Activated CD8-positive, alpha-beta memory T cell treated with anti-CD3 and anti-CD28 coated beads, Interleukin-2, amount 10 ng/mL, durations not matched to agents 7 days and 5 days (primary cell): ENCODE measurements at places on chromosomes 3 and 15. TPM values are rescaled to one million over a fixed set of nuclear protein-coding genes. Genes with fewer than 3 reads are reported as not detected.

GRCh38 chr15:78734451-78735064 lies 76.7 kb downstream of the ADAMTS7 start:
- H3K4me1 ChIP-seq: peaks cover 2% of the 10 kb centered on the region
- no peak overlapping the region for H3K4me3 ChIP-seq
- peaks cover 19% of the 10 kb centered on the region for H3K27me3 ChIP-seq
- H3K27ac ChIP-seq: no peak overlapping the region

GRCh38 chr15:56957812-56958406 lies 39.5 kb downstream of the TCF12 start:
- H3K36me3 ChIP-seq: peaks cover 28% of the 10 kb centered on the region
- no peaks in the 10 kb centered on the region for H3K27me3 ChIP-seq
- H3K4me3 ChIP-seq: no peak overlapping the region
- H3K4me1 ChIP-seq: peaks cover 9% of the 10 kb centered on the region
- no peak overlapping the region for H3K27ac ChIP-seq

DNA sequence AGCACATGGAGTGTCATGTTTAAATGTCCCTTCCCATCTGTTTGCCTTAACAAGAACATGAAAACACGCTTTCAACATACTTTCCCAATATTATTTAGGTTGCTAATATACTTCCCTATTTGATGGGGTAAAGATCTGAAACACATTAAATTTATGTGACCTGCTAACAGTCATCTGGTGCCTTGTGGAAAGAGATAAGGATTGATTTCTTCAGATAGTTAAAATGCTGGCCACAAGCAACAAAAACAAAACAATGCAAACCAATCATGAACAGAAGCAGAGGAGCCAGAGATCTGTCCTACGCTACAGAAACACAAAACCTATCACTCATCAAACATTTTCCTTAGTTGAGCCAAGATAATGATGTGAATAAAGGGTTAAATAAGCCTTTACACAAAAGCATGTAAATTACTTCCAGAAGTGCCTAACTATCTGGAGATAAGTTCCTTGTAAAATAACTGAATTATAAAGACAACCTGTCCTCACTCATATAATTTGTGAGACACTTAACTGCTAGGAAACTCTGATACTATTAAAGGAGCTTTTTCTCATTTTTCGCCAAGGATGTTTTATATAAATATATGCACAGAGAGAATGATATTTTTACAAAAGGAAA lies 109.9 kb downstream of the NSUN3 start:
- H3K4me3 ChIP-seq: no peak overlapping the region
- no peaks in the 10 kb centered on the region for H3K4me1 ChIP-seq
- no peak for DNase-seq
- no peak overlapping the region for H3K27ac ChIP-seq
- peaks cover 12% of the 10 kb centered on the region for H3K27me3 ChIP-seq

GRCh38 chr3:84165328-84165727 lies 793.5 kb upstream of the CADM2 start:
- H3K4me3 ChIP-seq: no peak overlapping the region
- H3K27me3 ChIP-seq: no peaks in the 10 kb centered on the region
- H3K27ac ChIP-seq: no peak overlapping the region
- no peak for DNase-seq

DNA sequence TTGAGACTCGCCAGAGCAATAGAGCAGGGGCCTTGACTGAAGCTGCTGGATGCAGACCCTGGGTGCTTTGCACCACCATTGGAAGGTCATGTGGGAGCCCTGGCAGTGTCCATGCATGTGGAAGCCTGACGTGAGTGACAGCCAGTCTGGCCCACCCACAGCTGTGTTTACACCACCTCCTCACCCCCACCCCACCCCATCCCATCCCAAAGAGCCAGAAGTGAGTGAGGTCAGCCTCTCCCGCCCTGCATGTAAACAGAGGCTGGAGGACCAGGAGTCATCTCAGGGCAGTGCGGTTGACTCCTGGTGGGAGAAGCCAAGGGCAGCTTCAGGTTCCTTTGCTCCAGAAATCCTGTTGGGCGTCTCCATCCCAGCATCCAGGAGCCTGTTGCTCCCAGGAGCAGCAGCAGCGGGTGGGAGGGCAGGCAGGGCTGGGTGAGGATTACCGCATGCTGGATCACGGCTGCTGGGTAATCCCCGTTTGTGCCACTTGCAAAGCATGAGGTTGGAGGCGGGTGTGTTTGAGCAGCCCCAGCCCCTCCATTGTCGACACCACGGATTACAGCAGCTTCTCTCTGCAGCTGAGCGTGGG lies 44.6 kb downstream of the CORO2B start:
- no peak overlapping the region for H3K4me3 ChIP-seq
- H3K27me3 ChIP-seq: peaks cover 28% of the 10 kb centered on the region
- H3K4me1 ChIP-seq: no peaks in the 10 kb centered on the region
- H3K36me3 ChIP-seq: no peaks in the 10 kb centered on the region
- no peak for DNase-seq

DNA sequence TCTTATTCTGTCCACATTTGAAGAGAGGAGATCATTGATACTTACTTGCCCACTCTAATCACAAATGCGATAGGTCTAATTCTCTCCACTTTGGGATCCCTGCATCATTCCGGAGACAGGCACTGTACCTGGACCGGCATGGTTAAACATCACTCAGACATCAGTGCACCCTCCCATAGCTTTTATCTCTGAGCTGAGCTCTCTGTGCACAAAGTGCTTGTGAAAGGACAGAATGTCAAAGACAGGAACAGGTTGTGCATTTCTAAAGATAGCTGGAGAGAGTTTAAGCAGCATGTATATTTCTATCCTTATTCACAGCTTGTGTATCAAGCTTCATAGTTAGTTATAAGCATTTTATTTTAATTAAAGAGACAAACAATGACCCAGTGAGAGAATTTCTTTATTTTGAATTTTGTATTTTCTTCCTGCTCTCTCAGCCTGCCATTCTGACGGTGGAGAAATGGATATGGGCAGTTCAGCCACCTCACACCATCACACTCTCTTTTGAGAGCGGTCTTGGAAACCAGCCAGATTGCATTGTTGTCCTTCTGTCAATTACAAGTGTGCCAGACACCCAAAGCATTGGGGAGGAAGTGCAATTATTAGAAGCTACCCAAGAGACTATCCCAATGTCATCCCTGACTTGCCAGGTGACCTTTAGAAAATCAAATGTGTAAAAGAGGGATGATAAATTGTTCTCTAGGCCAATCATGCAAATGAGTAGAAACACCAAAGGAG lies 65.2 kb upstream of the CHL1 start:
- H3K4me1 ChIP-seq: no peaks in the 10 kb centered on the region
- DNase-seq: no peak
- no peak overlapping the region for H3K4me3 ChIP-seq
- no peaks in the 10 kb centered on the region for H3K36me3 ChIP-seq
- H3K27ac ChIP-seq: no peak overlapping the region
- H3K27me3 ChIP-seq: no peaks in the 10 kb centered on the region

GRCh38 chr3:22414239-22414638 lies 663.2 kb upstream of the ZNF385D start:
- no peak overlapping the region for H3K4me3 ChIP-seq
- H3K27me3 ChIP-seq: no peaks in the 10 kb centered on the region
- H3K27ac ChIP-seq: no peak overlapping the region
- H3K36me3 ChIP-seq: no peaks in the 10 kb centered on the region
- no peaks in the 10 kb centered on the region for H3K4me1 ChIP-seq
- no peak for DNase-seq

- H3K4me3 ChIP-seq: no peak overlapping the region
- DNase-seq: no peak
- no peak overlapping the region for H3K27ac ChIP-seq
- no peaks in the 10 kb centered on the region for H3K4me1 ChIP-seq
- no peaks in the 10 kb centered on the region for H3K36me3 ChIP-seq
- H3K27me3 ChIP-seq: peaks cover 2% of the 10 kb centered on the region
Observed at GRCh38 chr3:131393051-131393450, 11.5 kb downstream of the NUDT16 start.

DNA sequence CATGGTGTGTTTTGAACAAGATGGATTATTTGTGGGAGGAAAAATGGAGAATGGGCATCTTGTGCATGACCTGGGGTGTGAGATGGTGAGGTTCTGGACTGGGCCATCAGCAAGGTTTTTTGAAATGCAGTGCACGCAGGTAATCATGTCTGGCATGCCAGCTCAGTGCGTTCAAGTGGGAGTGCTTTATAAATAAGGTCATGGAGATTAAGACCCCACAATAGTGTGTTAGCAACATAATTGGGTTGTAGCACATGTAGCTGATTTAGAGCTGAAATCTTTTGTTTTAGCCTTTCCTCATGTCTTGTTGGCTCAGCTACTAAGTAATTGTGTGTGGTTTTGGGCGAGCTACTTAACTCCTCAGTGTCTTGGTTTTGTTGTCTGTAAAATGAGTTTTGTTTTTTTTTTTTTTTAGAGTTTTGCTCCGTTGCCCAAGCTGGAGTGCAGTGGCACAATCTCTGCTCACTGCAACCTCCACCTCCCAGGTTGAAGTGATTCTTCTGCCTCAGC lies 3.9 kb upstream of the CACNA1D start:
- no peak overlapping the region for H3K27ac ChIP-seq
- H3K27me3 ChIP-seq: peaks cover 56% of the 10 kb centered on the region
- H3K4me3 ChIP-seq: no peak overlapping the region
- no peaks in the 10 kb centered on the region for H3K36me3 ChIP-seq

Gene AP3B2
- total RNA-seq: not detected

Gene CIB1
- 127 TPM for total RNA-seq

Gene SLC12A1
- not detected for total RNA-seq

Gene EIF4E3
- total RNA-seq: 56.5 TPM
